Activated CD8-positive, alpha-beta memory T cell treated with anti-CD3 and anti-CD28 coated beads for 4 hours (primary cell): ENCODE measurements at places on chromosomes 2 and 18.

DNA sequence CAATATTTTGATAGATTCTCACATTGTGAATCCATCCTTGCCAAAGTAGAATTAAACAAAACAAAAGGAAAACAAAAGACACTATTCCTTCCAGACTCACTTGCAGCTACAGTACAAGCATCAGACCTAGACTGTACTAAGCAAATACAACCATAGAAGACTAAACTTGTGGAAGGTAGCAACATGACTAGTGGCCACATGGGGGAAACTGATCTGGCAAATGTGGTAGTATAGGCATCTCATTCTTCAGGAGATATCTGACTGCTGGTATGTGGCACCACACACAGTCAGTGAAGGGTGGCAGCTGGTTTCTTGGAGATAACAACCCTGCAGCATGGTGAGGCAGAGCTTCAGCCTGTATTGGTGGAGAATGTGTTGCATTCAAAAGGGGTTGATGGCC, 81.0 kb upstream of the ACVR2A start:
- DNase-seq, result no peak

DNA sequence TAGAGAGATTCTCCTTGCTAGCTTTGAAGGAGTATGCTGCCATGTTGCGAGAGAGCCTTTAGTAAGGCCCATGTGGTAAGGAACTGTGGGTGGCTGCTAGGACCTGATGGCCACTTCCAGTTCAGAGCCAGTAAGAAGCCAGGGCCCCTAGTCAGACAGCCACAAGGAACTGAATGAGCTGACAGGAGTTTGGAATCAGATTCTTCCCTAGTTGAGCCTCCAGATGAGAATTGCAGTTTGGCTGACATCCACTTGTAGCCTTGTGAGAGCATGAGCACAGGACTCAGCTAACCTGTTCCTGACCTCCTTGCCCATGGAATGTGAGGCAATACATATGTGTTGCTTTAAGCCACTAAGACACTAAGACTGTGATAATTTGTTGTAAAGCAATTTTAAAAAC, 1.2 kb upstream of the WDR7 start:
- DNase-seq, result no peak

- no peak for DNase-seq
These were observed 39.1 kb upstream of the FAM136A start for GRCh38 chr2:70340761-70341476.

DNA sequence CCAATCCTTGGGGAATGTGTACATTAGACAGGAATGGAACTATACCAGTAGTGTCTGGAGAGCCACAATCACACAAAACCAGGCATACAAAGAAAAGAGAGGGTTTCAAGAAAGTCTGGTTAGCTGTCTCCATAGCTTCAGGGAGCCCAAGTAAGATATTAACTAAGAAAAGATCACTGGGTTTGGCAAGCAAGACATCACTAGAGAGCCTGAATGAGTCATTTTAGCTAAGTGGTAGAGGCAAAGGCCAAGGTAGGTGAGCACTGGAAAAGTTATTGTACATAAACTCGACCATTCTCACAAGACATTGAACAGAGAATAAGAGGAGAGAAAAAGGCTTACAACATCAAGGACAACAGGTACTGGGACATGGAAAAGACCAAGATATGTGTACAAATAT, 143.8 kb upstream of the ARL4C start:
- no peak for DNase-seq

DNA sequence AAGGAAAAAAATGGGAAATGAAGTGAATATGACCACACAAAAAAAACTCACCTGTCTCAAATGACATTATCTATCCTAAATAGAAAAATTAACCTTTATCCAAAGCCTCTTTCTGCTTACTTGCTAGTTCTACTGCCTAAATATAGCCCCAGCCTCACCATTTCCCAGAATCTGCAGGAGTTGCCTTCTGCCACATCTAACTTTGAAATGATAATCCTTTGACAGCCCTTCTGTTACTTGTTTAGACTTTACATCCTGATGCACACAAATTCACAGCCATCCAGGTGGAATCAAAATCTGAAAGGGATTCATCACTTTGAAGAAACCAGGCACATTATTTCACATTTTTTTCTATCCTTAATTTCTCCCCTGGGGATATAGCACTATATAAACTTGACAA, 1356.2 kb upstream of the NXPH2 start:
- no peak for DNase-seq

- no peak for DNase-seq
These were observed 22.4 kb downstream of the LHCGR start for GRCh38 chr2:48733067-48733503.
